ENCODE measurements at places on chromosomes 7 and 10.

DNA sequence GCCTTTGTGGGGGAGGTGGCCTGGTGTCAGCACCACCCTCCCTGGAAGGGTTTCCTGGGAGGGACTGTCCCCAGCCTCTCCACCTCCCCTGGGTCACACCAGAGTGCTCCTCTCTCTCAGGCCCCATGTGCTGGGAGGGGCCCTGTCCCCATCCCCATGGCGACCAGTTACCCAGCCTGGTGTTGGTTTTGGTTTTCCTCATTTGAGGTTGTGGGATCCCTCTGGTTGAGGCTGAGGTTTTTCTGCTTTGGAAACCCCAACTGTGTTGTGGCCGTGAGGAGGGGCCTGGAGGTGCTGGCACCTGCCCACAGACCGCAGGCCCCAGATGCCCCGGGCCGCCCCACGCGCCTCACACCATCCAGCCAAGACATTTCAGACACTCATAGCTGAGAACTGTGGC is 106.3 kb downstream of the GRK5 start:
- no peak for DNase-seq

- DNase-seq = no peak
These were observed 22.9 kb upstream of the C10orf105 start for GRCh38 chr10:71742301-71743088.

DNA sequence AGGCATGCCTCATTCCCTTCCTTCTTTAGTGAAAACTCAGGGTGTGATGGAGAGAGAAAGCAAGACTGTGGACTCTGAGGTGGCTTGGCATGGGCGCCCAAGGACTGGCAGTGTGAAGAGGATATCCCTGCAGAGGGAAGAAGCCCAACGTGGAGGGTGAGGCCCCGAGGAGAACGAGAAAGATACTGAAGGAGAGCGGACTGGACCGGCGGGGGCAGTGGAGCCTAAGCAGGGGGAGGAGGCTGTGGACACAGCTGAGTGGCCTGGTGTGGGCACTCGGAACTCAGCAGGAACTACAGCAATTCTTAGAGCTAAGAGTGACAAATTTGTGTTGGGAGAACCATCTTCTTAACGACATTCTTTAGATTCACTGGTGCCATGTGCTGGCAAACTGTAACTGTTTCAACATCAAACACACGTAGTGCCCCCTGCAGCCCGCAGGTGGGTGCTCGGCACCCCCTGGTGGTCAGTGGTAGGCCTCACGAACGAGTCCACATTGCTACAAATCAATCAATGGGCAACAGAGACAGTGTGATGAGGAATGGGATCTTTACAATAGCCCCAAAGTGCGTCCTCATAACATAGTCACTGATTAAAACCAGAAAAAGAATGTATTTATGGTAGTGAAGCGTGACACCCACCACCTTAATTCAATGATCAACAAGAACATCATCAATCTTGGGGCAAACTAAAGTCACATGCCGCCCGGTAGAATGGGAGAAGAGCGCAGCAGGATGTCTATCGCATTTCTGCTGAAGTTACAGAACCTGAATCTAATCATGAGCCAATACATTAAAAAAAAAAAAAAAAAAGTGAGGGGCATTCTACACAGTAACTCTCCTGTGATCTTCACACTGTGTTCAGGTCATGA is 2.0 kb upstream of the SFTPA1 start:
- no peak for DNase-seq

DNA sequence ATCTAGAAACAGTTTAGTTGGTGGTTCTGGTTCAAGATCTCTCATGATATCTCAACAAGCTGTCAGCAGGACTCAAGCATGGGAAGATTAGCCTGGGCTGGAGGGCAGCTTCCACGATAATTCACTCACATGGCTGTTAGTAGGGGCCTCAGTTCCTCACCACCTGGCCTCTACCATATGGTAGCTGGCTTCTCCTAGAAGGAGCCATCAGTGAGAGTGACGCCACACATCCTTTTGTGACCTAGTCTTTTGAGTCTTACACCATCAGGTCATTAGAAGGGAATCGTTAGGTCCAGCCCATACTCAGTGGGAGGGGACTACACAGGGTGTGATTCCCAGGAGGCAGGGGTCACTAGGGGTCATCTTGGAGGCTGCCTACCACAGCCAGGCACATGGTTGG is 239.3 kb upstream of the PLPP4 start:
- no peak for DNase-seq

- no peak for DNase-seq
These were observed 16.9 kb upstream of the ZFAND2A start for GRCh38 chr7:1176891-1177373.

GRCh38 chr10:21174715-21175495 is 277.8 kb upstream of the NEBL start:
- DNase-seq = peak; percentile 10

DNA sequence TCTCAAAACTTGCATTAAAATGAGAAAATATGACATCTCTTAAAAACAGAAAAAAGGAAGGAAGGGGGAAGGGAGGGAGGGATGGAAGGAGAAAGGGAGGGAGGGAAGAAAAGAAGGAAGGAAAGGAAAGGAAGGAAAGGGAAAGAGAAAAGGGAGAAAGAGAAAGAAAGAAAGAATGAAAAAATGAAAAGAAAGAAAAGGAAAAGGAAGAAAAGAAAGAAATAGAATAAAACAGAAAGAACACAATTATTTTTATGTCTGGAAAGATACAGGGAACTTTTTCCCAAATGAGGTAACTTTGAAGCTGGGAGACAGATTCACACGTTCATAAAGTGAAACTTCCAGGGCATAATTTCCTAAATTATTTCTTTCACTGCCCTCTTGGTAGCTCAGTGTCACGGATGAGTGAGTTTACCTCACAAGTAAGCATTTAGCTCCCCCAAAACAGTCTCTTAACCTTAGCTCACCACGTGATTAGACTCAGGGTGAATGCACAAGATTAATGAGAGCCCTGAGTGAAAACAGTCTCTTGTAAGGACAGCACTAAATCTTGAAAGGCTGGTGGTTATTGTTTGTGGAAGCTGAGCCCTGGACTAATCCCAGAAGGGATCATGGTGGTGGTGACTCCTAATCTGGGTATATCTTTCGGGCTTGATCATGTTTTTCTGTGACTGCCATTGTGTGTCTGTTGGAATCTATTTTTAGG is 74.1 kb upstream of the HDAC9 start:
- no peak for DNase-seq

DNA sequence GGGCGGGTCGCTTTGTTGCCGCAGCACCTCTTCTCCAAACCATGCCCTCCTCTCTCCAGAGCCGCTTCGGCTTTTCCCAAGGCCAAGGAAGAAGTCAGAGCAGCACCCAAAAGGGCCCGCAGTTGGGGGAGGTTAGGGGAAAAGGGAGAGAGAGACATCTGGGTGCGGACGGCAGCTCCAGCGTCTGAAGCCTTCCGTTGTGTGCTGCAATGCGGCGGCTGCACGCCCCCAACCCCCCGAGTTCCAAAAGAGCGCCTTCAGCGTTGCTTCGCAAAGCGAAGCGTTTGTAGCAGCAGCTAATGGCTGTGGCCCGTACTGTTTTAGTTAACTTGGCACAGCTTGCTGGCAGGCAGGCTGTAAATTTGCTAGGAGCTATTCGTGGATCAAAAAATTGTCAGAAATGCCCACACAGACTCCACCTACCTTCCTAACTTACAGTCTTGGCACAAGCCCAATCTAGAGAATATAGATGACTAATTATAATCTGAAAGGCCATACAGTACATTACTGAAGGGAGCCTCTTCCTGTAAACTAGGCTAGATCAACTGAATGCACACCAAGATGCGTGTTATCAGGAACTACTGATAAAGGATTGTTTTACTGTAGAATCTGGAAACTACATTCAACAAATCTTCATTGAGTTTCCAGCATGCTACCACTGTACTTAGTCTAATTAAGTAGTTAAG is 1.1 kb upstream of the KBTBD2 start:
- no peak for DNase-seq

DNA sequence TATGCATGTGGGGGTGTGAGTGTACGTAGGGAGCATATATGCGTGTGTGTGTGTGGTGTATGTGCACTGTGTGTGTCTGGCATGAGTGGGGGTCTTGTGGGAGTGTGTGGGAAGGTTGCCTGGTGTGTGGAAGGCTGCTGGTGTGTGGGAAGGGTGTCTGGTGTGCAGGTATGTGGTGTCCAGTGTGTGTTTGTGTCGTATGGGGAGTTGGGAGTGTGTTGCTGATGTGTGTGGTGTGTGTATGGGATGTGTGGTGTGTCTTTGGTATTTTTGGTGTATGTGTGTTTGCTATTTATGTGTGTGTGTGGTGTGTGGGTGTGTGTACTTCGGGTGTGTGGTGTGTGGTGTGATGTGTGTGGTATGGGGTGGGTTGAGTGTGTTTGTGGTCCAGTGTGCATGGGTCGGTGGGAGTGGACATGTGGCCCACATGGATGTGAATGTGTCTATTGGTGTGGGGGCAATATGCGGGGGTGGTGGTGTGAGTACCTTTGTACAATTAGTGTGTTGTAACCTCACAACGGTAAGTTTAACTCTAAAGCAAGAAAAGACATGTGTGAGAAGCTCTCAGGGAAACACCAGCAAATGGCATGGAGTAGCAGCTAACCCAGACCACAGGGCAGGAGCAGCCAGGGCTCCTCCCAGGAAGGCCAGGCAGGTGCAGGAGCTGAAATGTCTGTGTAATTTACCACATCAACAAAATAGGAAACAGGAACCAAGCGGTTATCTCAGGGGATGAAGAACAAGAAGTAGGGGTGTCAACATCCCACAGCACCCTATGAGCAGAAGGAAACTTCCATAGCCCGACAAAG is 11.9 kb downstream of the ANTXRL start:
- DNase-seq = no peak

Data from NCI-H1417 treated with DMSO at 0.1 percent for 48 hours (cell line).